ENCODE measurements at places on chromosomes 6 and 20. TPM values are rescaled to one million over a fixed set of nuclear protein-coding genes. Genes with fewer than 3 reads are reported as not detected.

GRCh38 chr20:64111841-64112641, 4.7 kb upstream of the NPBWR2 start:
- DNase-seq: no peak

- no peak for DNase-seq
These were observed 19.3 kb upstream of the SCML4 start for GRCh38 chr6:107843400-107843799.

GRCh38 chr6:107819964-107820337, 4.2 kb downstream of the SCML4 start:
- no peak for DNase-seq

DNA sequence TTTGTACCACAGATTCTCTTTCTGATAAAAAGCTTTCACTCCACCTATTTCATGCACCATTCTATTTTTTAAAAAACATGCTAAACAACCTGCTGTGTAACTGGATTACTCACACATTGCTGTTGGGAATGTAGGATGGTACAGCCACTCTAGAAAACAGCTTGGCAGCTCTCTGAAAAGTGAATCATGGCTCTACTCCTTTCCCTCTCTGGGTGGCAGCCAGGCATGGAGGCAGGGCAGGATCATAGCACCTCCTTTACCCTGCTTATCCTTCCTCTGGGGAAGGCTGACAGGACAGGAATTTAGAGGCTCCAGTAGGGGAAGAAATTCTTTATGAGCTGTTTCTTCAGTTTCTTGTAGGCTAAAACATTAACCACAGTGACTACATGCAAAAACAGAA, 6.7 kb upstream of the VNN2 start:
- peak; percentile 47 for DNase-seq

- DNase-seq: peak; percentile 23
These were observed 13.4 kb upstream of the CPNE5 start for GRCh38 chr6:36852481-36853147.

- peak; percentile 47 for DNase-seq
These were observed 233.6 kb upstream of the ASCC3 start for GRCh38 chr6:101114703-101115102.

- no peak for DNase-seq
These were observed 39.8 kb downstream of the SLC22A2 start for GRCh38 chr6:160218810-160219209.

DNA sequence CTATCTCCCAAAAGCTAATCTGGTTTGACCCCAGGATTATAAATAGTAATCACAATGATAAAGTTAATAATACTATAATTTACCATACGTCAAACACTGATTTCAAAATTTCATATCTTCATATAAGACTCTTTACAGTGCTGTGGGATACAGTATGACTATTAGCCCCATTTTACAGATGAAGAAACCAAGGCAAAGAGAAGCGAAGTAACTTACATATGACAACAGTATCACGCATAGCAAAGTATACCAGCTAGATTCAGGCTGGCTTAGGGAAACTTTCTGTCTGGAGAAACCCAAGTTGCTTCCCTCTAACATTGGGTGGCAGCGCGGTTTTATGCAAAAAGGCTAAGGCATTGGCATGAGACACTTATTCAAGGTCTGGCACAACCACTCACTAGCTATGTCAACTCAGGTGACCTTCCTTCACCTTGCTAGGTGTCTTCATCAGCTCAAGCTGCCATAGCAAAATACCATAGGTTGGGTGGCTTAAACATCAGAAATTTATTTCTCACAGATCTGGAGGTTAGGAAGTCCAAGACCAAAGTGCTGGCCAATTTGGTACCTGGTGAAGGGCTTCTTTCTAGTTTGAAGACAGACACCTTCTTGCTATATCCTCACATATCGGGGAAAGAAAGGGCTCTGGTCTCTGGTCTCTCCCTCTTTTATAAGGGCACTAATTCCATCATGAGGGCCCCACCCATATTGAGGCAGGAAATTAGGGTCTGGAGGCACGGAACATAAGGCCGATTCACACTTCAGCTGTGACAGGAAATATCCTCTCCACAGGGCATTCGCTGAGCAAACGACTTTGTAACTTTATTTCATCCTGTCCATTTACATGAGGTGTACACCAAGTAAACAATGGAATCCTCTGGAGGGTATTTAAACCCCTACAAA, 22.4 kb upstream of the UTRN start:
- no peak for DNase-seq

- DNase-seq: no peak
These were observed 3.4 kb upstream of the TUBB2B start for GRCh38 chr6:3230900-3231246.

DNA sequence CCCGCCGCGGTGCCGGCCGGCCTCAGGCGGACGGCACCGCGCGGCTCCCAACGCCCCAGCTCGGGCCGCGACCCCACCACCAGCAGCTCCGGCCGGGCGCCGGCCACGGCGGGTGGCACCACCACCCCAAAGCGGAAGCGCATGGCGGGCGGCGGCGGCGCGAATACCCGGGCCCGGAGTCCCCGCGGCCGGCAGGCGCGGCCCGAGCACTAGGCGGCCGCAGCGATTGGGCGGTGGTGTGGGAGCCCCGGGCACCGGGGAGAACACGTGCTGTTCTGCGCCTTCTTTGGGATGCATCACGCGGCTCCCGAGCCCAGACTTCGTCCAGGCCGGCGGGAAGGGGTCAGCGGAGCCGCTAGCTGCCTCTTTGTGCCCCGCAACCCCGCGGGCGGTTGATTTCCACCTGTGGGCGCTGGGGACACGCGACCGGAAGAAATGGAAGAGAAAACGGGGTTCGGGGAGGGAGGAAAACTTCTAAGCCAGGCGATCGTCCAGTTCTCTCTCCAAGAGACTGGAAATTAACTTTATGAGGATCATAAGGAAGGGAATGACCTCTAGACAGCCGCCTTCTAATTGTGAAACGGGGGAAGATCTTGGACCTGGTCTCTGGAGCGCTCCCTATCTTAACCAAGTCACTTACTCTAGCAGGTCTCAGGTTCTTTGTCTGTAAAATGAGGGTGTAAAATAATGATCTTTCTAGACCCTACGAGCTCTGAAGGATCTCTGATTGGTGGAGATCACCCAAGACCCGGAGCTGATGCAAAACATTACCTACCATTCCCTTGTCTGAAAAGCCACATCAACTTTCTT, at the start of gene EPM2A:
Gene EPM2A (minus strand): TSS at position 165 of the 810 bp plus-strand sequence. CDS start 22 bp downstream, at position 143.
- DNase-seq: peak; percentile 46

DNA sequence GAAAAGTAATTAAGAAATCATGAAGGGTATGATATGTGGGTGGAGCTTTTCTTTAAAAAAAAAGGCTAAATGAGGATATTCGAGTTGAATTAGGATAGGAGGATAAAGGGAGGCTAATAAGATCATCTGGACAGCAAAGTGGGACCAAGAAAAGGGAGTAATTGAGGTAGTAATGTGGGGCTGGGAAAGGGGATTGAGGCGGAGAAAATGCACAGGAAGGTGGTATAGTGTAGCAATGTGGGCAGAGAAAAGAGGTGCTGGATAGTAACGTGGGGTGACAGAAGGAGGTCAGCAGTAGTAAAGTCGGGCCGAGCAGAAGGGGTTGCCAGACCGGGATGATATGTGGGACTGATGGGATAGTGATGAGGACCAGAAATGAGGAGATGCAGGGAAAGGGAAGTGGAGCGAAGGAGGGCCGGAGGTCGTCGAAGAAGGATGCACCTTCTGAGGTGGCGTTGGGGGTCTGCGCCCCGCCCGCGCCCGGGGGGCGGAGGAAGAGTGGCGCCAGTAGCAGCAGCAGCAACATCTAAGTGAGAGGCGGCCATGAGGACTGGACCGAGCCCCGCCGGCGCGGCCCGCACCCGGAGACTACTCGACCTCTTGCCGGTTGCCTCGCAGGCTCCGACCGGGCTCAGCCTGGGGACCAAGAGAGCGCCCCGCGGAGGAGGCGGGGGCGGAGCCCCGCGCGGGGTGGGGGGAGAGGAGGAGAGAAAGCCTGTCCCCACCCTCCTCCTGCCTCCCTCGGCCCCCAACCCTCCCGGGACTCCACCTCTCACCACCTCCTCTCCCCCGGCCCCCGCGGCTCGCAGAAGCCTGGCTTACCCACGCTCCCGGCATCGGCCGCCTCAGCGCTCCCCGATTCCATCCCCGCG, 887 bp downstream of the GABBR1 start:
- DNase-seq: peak; percentile 55

DNA sequence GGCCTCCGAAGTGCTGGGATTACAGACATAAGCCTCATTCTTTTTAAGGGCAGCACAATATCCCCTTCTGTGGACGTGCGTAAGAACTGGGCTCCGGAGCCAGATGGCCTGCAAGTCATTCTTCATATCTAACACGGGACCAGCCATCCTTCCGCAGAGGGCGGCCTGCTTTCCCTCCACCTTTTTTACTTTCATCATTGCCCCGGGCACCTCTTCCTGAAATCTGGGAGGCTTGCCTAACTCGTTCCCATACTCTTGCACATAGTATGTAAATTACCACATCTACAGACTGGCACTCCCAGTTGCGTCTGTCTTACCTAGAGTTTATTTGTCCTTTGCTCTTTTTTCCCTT, 29.9 kb upstream of the SLC23A2 start:
- no peak for DNase-seq

DNA sequence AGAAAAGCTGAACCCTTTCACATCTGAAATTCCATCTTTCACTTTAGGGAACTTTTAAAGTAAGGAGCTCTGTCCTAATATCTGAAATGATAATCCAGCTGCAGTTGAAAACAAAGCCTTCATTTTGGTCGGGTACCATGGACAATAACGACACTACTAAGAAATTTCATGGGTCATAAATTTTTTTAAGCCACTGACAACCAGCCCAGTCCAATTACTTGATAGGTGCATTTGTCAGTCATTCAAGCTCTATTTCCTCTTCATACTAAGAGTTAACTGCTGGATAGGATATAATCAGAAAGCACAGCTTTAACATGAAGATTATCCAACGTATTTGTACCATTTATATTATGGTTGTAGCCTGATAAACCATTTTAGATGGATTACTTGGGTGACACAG, 52.5 kb downstream of the MMUT start:
- DNase-seq: no peak

DNA sequence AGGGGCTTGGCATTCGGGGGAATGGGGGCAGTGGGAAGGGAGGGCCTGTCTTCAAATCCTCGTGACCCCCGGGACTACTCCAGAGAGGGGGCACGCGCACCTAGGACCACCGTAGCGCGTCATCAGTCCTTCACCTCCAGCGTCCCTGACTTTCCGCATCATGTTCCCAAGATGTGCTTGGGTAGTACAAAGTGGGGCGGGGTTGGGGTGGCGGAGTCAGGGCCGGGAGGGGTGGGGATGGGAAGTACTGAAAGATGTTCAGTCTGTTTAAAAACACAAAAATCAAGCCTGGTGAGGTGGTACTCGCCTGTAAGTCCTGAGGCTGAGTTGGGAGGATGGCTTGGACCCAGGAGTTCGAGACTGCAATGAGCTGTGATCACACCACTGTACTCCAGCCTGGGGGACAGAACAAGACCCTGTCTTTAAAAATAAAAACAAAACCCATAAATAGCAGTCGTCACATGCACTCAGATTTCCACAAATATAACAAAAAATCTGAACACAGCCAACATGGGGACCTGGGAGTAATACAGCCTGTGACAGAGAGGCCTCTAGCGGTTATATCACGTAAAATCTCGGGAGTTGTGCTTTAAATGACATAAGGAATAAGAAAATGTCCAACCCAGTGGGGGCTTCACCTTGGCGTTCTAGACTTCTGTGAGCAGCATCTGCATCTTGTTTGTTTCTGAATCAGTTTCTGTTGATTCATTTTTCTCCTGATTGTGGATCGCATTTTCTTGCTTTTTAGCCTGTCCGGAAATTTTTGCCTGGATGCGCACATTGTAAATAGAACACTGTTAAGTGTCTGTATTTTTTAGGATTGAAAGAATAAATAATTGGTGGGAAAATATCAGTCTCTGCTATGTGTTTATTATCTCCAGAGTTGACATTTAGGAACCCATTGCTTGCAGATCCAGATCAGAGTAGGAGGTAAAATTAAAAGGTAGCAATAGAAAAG, 698 bp upstream of the LRP11 start:
- peak; percentile 53 for DNase-seq

- no peak for DNase-seq
These were observed 160.6 kb upstream of the GGTLC1 start for GRCh38 chr20:24149175-24149574.

- no peak for DNase-seq
These were observed 117.4 kb downstream of the BTBD9 start for GRCh38 chr6:38522322-38522721.

- peak; percentile 76 for DNase-seq
These were observed 54.4 kb downstream of the RTN4IP1 start for GRCh38 chr6:106574741-106575458.

- DNase-seq: peak; percentile 42
These were observed 109.8 kb upstream of the DST start for GRCh38 chr6:56752534-56752933.

DNA sequence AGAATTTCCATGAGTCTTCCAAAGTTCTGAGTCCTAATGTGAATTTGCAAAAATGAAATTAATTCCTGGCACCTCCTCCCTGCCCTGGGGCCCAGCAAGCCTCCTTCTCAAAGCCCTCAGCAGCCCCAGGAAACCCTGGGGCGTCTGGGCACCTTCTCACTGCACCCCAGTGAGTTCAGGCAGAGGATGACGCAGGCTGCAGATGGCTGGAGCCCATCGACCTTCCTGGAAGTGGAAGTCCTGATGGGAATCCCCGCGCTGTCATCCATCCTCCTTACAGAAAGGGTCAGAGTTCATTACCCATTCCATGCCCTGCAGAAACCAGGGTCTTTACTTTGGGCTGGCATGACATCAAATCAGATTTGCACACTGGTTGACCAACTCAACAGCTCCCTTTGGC, 31.6 kb downstream of the DLL1 start:
- DNase-seq: no peak

DNA sequence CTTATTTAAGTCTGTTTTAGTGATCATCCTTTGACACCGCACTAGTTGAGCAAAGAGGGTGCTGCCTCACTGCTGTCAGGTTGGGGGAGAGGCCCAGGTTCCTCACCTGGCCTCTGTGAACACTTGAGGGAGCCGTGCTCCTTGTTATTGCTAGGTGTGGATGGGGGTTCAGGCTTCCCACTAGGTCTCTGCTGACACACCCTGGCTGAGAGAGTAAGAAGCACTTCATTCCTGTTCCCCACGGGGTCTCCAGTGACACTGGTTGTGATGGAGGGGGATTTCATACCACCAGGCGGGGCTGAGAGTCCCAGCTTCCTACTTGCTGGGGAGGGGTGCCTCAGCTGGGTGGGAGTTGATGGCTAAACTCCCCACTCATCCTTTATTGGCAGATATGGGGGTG, 11.1 kb upstream of the NOTCH4 start:
- no peak for DNase-seq

SEL1L2 gene
- not detected for total RNA-seq

MCCD1 gene
- total RNA-seq: not detected

MTHFD1L gene
- total RNA-seq: 20.1 TPM

DLK2 gene
- 13.7 TPM for total RNA-seq

TTBK1 gene
- total RNA-seq: not detected

LINC00237 gene
- total RNA-seq: not detected

POM121L2 gene
- total RNA-seq: not detected

FLOT1 gene
- 206 TPM for total RNA-seq

BNIP5 gene
- total RNA-seq: not detected

TNXB gene
- total RNA-seq: 0.06 TPM

PCMT1 gene
- total RNA-seq: 70.7 TPM

SMOC2 gene
- total RNA-seq: 0.66 TPM

BPIFB2 gene
- total RNA-seq: not detected

EDN3 gene
- not detected for total RNA-seq

SNAI1 gene
- 10.5 TPM for total RNA-seq
